ENCODE measurements at places on chromosomes 16 and 17.

DNA sequence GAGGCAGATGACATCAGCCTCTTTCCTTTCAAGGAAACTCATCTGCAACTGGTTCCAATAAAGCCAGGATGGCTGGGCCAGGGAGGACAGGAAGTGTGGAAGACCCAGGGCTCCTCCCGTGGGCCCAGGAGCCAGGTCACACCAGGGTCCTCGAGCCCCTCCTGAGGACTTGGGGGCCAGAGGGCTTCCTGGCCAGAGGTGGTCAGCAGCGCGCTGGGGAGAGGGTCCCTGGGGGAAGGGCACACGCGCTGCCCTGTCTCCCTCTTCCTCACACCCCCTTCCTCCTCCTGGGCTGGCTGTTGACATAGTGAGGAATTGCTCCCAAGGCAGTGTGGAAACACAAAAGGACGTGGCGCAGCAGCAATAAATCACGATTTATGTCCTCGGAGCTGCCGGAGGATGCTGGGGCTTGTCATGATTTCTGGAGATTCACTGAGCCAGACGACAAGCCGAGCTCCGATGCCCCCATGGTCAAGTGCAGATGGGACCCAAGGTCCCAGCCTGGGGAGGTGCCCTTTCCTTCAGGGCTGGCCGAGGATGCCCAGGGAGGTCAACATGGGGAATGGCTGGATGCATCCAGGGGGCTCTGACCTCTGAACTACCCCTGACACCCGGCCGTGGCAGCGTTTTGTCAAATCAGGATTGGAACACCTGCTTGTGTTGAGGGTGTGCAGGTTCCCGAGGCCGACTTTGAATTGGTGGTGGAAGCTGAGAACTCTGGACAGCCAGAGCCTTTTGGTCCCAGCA lies 152.6 kb downstream of the IRF8 start:
- DNase-seq: no peak

DNA sequence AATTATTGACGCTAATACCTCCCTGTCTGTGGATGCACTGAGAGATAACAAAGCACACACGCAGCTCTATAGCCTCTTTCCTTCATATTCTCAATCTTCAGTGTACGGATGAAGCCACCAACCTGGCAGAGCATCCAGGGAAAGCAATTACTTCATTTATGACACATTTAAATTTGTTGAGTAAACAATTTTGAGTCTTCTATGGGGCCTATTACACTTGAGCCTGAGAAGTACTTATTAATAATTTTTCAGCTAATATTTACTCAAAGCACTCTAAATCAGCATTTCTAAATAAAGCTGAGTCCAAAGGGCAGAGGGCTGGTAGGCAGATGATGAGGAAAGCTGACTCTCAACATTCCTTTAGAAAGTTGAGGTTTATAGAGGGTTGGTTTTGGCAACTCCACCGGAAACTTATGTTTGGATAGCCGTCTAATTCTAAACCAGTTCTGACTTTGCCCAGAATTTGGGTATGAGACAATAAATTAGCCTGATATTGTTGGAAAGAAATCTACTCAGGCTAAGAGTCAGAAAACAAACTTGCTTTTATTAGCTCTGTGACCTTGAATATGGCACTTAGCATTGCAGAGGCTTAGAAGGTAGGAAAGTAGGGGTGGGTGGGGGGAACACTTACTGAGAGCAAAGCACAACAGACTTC lies 643.5 kb downstream of the CDH11 start:
- no peak for DNase-seq

DNA sequence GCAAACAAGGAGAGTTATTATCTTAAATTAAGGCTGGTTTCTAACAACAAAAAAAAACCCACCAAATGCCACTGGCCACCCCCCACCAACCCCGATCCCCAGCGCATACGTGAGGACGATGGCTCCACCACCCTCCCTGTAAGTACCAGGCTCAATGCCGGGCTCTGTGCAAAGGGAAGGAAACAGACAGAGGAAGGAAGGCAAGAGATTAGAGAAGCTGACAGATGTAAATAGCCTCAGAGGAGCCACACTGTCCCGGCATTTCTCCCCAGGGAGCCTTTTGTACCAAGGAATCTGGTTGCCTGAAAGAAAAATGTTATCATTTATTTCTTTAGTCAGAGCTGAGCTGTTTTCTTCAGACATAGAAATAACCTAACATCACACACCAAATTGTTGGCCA lies 13.1 kb downstream of the SOST start:
- no peak for DNase-seq

DNA sequence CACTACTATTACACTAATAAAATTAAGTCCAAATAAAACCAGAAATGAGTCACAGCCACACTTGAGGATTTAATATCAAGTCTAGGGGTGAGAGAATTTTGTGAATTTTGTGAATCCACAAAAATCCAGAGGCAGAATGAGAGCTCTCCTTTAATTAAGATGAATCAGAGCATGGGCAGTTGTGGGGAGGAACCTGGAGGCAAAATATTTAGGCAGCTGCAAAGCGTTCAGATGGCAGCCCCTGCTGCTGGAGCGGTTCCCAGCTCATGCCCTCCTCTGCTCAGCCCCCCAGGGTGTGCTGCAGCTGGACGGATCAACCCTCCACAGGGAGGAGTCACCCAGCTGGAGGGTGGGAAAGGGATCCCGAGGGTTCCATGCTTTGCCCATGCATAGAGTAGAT lies 43.4 kb upstream of the IRX6 start:
- no peak for DNase-seq

- DNase-seq: no peak
Measured at GRCh38 chr17:58333736-58334207, 5.2 kb upstream of the TSPOAP1 start.

All from stimulated activated CD8-positive, alpha-beta memory T cell treated with anti-CD3 and anti-CD28 coated beads, Interleukin-4, amount 100 ng/mL, for 1 hour (primary cell).